ENCODE measurements at places on chromosomes 16 and 17.
A peak's percentile ranks its signal among the peaks of the same experiment; 100 is the strongest.

DNA sequence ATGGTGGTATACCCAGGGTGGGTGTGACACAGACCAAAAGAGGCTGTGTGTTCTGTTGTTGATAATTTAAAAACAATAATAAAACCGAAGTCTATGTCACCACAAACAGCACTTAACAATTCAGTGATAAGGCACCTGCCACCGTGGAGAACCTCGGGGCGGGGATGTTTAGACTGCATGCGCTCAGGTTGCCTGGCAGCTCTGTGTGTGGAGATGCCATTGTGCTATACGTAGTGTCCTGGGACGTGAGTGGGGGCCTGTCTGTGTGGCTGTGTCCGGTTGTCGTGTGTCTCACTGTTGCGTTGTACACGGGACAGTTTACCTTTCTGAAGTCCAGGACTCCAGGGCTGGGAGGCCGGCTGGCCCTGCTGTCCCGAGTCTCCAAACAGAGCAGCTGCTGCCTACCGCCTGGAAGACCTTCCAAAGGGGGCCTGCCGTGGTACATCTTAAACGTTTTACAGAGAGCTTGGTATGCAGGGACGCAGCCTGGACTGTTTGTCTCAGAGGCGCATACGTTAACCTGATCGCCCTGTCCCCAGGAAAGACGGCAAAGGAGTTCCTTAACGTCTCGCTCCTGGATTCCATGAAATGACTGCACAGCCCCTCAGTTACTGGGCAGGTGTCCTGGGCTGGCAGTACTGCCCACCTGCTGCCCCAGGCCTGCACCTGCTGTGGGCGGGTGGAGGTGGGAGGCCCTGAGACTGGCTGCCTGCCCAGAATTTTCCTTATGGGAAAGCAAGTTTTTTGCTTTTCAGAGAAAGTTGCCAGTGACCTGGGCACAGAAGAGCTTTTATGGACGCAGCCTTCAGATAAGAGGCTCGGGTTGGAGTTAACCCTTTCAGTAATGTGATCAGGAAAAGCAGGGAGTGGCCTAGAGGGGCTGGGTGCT is 19.0 kb downstream of the SPIRE2 start:
- no peak overlapping the region for H3K4me3 ChIP-seq
- peaks cover 32% of the 10 kb centered on the region for H3K4me1 ChIP-seq
- DNase-seq: no peak
- H3K27ac ChIP-seq: no peak overlapping the region
- no peaks in the 10 kb centered on the region for H3K27me3 ChIP-seq

DNA sequence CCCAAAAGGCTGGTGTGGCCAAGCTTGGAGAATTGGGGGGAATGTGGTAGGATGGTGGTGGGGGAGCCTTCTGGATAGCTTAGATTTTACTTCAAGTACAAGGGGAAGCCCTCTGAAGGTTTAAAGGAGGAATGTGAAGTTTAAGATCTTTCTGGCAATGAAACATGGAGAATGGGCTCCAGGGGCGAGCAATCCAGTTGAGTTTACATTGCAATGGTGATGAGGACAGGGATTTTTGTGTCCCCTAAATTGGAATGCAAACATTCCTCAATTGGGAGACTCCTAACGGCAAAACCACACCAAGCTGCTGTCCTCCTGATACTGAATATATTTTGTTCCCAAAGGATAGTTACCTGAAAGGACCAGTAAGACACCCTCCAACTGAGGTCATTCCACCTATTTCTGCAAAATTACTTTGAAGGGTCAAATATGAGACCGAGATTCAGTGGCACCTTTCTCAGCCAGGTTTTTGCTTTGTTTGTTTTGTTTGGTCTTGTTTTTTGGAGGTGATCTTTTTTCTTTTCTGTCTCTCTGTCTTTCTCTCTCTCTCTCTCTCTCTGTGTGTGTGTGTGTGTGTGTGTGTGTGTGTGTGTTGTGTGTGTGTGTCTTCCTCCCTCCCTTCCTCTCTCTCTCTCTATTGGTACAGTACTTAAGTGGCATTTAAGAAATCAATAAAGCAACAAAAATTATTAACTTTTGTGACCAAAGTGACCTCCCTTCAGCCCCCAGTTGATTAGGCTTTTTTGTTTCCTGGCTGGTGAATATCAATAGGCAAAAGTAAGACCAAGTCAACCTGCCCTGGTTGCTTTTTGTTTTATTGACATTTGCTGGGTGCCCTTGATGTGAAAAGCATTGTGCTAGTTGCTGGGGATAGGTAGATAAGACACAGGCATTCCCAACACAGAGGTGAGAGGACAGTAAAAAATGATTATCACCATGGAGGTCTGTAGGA is 16.4 kb upstream of the TAT start:
- no peaks in the 10 kb centered on the region for H3K4me1 ChIP-seq
- no peak overlapping the region for H3K4me3 ChIP-seq
- peaks cover 27% of the 10 kb centered on the region for H3K27me3 ChIP-seq
- H3K27ac ChIP-seq: no peak overlapping the region
- H3K36me3 ChIP-seq: no peaks in the 10 kb centered on the region

- no peak for DNase-seq
- H3K27me3 ChIP-seq: no peaks in the 10 kb centered on the region
- H3K4me1 ChIP-seq: peaks cover 76% of the 10 kb centered on the region
- peak overlapping the region; percentile 91 for H3K27ac ChIP-seq
- peaks cover 31% of the 10 kb centered on the region for H3K36me3 ChIP-seq
These were observed 20.1 kb downstream of the SIAH1 start for GRCh38 chr16:48365025-48365600.

GRCh38 chr17:53844491-53845107 is 21.9 kb downstream of the KIF2B start:
- no peak overlapping the region for H3K4me3 ChIP-seq
- H3K4me1 ChIP-seq: no peaks in the 10 kb centered on the region
- no peak overlapping the region for H3K27ac ChIP-seq
- H3K27me3 ChIP-seq: no peaks in the 10 kb centered on the region
- H3K36me3 ChIP-seq: no peaks in the 10 kb centered on the region

DNA sequence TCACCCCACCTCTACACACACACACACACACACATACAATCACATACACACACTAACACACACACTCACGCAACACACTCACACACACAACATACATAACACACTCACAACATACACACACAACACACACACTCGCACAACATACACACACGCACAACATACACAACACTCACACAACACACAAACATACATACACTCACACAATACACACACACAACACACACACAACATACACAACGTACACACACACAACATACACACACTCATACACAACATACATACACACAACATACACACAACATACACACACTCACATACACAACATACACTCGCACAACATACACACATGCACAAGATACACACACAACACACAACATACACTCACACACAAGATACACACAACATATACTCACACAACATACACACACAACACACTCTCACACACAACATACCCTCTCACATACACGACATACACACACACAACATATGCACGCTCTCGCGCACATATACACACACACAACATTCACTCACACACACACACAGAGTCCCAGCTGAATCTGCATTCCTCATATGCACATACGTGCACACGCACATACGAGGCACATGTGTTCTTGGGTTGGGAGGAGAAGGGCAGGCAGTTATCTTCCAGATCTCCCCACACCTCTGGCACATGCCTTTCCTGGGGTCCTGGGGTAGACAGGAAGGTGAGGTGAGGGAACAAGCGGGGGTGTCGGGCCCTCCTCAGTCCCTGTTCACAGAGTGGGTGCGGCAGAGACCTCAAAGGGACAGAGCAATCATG is 1.1 kb downstream of the ASGR2 start:
- H3K27me3 ChIP-seq: peaks cover 3% of the 10 kb centered on the region
- H3K4me3 ChIP-seq: no peak overlapping the region
- H3K4me1 ChIP-seq: peaks cover 26% of the 10 kb centered on the region
- peaks cover 5% of the 10 kb centered on the region for H3K36me3 ChIP-seq
- no peak overlapping the region for H3K27ac ChIP-seq

- DNase-seq: no peak
- H3K27ac ChIP-seq: peak overlapping the region; percentile 70
- peaks cover 61% of the 10 kb centered on the region for H3K4me1 ChIP-seq
- H3K4me3 ChIP-seq: no peak overlapping the region
These were observed 24.6 kb upstream of the FAAP100 start for GRCh38 chr17:81576621-81577277.

DNA sequence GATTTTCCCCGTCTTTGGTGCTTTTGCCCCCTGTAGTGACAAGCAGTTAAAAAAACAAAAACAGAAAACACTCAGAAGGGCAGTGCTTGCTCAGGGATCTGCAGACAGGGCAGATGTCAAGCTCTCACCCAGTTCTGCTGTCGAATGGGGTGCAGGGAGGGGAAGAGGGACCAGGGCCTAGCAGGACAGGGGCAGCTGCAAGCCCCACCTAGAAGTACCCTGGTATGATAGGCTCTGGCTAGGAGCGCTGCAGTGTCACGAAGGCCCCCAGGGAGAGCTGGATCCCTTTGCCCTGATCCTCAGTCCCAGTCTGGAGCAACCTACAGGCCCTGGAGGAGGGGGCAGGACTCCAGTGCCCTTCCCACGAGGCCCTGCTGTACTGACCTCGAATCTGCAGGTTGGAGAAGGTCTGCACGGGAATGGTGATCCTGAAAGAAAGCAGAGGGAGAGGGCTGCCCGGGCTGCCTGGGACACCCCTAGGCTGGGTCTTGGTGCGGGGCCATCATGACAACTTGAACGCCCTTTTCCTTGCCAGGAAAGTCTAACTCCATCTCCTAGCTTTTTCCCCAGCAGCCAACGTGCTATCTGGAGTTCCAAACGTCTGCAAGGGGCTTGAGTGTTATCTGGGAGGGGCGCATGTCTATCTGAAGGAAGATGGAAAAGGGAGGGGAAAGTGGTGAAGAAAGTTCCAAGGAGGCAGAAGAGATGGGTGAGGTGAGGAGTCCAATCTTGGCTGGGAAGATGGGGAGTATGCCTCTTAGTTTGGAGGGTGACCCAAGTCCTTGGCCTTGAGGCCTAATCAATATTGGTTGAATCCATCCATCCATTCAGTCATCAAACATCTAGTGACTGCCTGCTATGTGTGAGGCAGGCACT is 4.8 kb downstream of the GFAP start:
- DNase-seq: no peak
- H3K27ac ChIP-seq: no peak overlapping the region
- peaks cover 47% of the 10 kb centered on the region for H3K27me3 ChIP-seq
- H3K36me3 ChIP-seq: no peaks in the 10 kb centered on the region

GRCh38 chr17:13099089-13099735 is 81.4 kb upstream of the ELAC2 start:
- H3K4me3 ChIP-seq: no peak overlapping the region
- DNase-seq: no peak
- H3K27me3 ChIP-seq: peaks cover 2% of the 10 kb centered on the region

DNA sequence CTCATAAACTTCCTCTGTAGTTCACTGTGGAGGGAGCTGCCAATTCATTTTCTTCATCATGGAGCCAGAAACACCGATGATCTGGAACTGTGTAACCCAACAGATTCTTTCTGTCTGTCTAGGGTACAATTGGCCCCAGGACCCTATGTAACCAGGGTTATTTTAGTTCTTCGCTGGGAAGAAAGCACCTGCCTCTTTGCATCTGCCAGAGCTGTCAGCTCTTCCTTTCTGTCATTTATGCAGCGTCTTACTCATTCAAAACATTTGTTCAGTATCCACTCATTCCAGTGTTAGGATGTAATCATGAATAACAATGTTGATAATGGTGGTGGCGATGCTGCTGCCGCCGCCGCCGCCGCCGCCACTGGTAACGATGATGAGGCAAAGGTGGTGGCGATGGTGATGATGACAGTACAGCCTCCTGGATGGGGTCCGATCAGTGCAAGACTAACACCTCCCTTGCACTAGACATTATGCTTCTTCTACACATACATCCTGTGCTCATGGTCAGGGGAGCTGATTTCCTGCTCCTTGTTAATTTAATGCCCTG is 46.1 kb downstream of the IRX5 start:
- no peak overlapping the region for H3K4me3 ChIP-seq
- H3K27ac ChIP-seq: no peak overlapping the region
- H3K36me3 ChIP-seq: no peaks in the 10 kb centered on the region
- H3K27me3 ChIP-seq: peaks cover 86% of the 10 kb centered on the region

DNA sequence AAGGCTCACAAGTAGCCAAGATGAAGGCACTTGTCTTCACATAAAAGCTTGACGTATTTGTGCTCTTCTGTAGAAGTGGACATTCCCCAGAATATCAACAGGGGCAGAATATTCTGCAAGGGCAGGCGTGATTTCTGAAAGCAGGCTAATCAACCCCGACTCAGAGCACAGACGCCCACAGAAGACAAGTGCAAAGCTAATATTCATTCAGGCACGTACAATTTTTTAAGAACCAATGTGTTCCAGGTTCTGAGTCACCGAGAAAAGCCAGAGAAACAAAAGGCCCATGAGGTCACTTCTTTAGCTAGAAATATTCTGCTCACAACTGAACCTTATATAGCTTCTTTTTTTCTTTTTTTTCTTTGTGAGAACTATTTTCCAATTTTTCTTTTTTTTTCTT is 121.6 kb downstream of the DNAH9 start:
- H3K27ac ChIP-seq: no peak overlapping the region
- no peaks in the 10 kb centered on the region for H3K4me1 ChIP-seq
- H3K4me3 ChIP-seq: no peak overlapping the region
- peaks cover 9% of the 10 kb centered on the region for H3K27me3 ChIP-seq

DNA sequence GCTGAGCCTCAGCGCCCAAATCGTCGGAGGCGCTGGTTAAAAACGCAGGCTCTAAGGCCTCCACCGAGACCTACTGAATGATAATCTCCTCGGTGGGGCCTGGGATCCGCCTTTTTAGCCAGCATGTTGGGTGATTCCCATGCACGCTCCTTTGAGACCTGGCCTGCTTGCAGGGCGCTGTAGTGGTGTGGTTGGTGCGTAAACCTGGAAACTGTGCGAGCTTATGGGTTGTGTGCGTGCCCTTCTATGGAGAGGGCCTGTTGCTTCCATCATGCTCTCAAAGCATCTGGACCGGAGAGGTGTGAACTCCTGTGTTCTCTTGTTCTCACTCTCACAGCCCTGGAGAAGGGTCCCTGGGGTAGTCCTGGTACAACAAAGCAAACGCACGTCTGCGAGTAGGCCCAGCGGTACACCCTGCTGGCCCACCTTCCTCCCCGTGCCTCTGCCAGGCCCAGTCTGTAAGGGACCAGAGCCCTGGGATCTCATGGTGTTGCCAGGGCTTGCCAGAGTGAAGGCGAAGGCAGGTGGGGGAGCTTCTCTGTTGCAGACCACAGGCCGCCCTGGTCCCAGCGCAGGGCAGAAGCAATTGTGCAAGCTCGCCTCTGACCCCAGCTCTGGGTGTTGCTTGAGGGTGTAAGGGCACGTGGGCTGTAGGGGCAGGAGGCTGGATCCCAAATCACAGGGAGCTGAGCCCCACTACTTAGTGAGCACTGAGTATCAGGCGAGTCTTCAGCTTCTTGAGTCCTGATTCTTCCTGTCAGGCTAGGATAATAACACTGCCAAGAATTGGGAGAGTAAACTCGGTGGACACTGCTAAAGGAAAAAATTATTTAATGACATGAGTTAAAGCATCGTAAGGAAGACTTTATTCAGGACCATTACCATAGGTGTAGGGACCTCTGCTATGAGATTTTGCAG is 879 bp upstream of the LRRC75A start:
- peaks cover 45% of the 10 kb centered on the region for H3K4me1 ChIP-seq
- H3K27ac ChIP-seq: no peak overlapping the region
- H3K27me3 ChIP-seq: peaks cover 45% of the 10 kb centered on the region
- H3K36me3 ChIP-seq: no peaks in the 10 kb centered on the region

GRCh38 chr17:48162946-48163506 is 55.5 kb downstream of the SNX11 start:
- H3K27me3 ChIP-seq: peaks cover 4% of the 10 kb centered on the region
- H3K4me1 ChIP-seq: peaks cover 57% of the 10 kb centered on the region
- DNase-seq: peak; percentile 44
